Putamen (tissue), 1 donor: ENCODE measurements at places on chromosomes 6 and 20.

GRCh38 chr20:59603781-59604541 lies at the start of gene PHACTR3:
PHACTR3 (plus strand) TSS chr20:59604540; CDS start chr20:59605015, 475 bp downstream.
- peak; percentile 87 for DNase-seq

DNA sequence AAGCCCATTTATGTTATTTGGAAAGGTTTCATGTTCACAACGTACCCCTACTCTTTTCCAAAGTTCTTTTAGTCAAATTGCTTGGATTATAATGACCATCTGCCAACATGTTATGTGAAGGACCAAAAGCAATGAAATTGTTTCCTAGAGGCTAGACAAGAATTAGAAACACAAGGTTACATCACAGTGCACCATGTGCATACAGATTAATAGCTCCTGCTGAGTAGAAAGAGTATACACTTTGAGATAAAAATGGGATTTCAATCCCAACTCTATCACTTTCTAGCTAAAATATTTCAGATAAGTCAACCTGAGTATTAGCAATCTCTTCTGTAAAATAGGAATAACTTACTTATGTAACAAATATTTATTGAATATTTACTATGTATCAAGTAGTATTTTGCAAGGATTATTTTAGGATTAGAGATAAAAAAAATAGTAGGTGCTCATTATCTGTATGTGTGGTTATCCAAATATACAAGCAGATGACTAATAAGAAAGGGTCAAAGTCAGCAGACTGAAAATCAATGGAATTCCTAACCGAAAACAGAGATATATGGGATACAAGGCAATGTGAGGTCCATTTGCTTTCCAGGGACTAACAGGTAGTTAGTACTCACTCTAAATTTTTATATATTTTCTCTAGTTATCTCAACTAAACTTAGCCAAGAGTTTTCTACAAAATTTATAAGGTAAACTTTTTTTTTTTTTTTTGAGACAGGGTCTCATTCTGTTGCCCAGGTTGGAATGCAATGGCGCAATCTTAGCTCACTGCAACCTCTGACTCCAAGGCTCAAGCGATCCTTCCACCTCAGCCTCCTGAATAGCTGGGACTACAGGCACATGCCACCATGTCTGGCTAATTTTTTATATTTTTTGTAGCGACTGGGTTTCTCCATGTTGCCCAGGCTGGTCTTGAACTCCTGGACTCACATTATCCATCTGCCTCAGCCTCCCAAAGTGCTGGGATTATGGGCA lies 127.7 kb downstream of the PDSS2 start:
- DNase-seq: no peak

DNA sequence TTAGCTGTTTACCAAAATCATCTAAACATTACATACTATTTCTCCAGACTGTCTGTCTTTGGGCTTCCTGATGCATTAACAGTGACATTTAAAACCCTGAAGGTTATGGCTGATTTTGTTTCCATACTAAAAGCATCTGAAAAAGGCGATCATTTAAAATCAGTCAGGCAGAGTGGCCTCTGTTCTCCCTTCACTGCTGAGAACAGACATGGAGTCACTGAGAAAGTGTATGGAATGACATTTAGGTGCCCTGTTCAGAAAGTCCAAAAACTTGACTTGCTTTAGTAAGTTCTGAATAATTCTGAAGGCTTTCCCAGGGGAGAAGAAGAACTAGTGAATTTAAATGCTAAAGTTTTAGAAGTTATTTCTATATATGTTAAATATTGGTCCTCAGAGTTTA lies 83.0 kb downstream of the MAP7 start:
- no peak for DNase-seq

GRCh38 chr6:166484863-166485262 lies 101.6 kb downstream of the RAMACL start:
- DNase-seq: peak; percentile 86
